ENCODE measurements at places on chromosomes 7 and 10.

GRCh38 chr7:104017001-104017400, 27.5 kb upstream of the RELN start:
- DNase-seq: no peak

DNA sequence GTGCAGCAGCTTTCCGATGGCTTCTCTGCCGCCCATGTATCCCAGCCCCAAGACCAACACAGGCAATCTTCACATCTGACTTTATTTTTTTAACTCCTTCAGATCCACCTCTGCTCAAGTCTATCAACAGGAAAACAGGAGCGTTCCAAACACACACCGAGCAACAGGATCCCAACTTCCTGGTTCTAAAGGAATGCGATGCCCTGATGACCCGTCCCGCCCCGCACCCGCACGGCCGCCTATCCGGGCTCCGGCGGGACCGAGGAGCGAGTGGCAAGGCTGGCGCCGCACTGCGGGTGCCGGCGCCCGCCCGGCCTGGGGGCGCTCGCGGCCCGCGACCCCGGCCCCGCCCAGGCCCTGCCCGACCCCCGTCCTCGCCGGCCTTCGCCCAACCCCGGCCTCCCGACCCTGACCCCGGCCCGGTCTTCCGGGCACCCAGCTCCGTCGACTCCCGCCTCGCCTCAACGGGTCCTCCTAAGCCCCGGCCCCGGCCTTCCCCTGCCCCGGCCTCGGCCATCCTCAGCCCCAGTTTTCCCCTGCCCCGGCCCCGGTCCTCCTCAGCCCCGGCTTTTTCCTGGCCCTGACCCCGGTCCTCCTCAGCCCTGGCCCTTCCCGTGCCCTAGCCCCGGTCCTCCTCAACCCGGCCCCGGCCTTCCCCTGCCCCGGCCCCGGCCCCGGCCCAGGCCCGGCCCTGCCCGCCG, 730 bp downstream of the LARP4B start:
- DNase-seq: no peak

DNA sequence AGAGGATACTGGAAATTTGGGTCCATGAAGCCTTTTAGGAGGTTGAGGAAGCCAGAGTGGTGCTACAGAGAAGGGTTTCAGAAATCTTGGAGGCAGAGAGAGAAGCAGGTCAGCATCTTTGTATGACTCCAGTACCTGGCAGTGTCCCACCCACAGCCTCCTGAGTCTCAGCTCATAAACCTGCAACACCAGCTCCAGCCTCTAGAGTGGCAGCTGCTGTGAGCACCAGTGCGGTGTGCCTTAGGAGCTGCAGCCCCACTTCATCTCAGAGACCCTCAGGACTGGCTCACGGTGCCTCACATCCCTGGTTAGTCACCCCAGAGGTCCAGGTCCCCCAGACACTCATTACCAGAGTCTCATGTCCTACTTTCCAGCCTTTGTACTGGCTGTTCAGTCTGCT, 84.8 kb upstream of the PRKAR2B start:
- DNase-seq: no peak

DNA sequence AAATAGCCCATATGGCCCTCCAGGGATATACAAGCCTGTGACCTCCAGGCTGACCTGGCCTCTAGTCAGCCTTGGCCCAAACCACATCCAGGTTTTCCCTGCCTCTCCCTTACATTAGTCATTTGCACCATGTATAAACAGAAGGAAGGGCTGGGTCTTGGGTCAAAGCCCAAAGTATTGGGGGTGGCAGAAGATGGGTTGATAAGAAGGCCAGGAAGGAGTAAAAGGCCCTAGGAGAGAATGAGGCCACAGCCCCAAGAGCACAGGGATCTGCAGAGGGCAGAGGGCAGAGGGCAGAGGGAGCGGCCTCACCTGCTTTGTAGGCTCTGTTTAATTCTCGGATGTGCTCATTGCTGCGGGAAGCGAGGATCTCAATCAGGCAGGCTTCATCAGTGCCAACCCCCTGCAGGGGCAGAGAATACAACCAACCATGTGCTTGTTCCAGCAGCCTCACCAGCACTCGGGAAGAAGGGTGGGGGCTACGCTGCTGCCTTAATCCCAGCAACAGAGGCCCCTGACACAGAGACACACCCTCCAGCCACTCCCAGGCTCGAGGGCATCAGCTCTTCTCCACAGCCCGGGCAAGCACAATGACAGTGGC, 31.3 kb downstream of the PLAC9 start:
- no peak for DNase-seq

GRCh38 chr10:131882590-131883451, 18.0 kb upstream of the PPP2R2D start:
- DNase-seq: no peak

DNA sequence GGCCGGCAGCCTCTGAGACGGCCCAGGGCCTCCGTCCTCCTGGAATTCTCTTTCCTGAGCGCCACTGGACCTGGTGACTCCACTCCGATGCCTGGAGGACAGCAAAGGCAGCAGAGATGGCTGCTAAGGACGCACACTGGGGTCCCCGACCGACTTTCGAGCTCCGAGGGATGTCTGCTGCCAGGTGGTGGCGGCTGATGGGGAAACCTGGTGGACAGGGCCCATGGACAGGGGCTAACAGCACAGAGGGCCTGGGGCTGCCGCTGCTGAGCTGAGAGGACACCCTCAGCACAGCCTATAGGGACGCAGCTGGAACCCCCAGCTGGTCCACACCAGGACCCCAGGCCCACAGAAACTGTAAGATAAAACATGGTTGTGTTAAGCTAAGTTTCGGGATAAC, 366.3 kb downstream of the DNAJB6 start:
- DNase-seq: no peak

DNA sequence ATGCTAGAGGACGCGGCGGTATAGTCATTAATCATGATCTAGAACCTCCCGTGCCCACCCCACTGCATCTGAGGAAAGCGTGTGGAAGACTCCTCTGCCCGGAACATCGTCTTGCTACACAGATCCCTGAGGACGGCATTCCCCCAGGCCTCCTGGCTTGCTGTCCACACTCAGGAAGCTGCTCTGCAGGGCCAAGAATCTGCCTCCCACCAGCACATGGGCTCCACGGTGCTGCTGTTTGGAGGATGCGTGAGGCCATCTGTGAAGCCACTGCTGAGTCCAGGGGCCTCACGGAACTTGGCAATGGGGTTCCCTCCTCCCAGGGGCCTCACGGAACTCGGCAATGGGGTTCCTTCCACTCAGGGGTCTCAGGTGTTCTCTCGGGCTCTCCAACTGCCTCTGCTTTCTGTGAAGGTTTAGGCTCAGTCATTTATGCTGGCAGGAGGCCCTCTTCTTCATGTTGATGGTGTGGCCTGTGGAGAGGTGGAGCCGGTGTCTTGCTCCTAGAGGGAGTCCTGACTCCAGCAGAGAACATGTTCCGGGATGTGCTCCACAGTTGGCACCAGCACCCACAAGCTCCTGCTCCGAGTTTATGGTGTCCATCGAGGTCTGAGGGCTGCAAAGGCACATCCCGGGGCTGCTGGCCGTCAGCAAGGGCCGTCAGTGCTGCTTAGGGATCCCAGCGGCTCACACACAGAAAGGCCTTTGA, 273.3 kb downstream of the DNAJB6 start:
- DNase-seq: no peak

DNA sequence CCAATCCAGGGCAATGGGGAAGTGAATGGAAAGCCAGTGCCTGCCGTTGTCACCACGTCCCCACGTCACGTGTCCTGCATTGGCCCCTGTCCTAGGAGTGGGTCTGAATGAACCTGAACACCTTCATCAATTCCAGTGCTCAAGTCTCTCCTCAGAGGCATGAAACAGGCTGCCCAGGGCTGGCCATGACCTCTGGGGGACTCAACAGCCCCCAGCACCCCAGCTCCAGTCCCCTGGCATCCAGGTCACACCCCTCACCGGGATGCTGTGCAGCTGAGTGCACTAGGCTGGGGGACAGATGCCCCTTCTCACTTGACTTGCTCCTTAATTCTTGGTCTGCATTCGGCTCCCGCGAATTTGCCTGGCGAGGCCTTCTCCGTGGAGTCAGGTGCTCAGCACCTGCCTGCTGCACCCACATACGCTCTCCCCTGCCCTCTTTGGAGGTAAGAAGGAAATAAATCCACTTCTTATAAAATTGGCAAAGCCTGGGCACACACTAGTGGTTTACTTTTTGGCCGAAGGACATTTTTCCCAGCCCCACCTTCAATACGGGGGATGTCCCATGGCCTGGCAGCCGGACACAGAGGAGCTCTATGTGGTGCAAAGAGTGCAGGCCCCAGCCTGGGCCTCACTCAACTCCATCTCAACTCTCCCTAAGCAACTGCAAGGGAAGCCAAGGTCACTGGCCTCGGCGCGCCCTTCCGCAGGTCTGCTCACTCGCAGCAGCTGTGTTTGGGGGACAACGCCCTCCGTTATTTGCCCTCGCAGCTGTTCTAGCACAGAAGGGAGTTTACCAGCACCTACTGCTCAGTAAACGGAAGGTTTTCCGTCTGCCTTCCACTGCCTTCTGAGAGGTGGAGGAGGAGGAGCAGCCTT, 77.6 kb upstream of the SHH start:
- DNase-seq: no peak

DNA sequence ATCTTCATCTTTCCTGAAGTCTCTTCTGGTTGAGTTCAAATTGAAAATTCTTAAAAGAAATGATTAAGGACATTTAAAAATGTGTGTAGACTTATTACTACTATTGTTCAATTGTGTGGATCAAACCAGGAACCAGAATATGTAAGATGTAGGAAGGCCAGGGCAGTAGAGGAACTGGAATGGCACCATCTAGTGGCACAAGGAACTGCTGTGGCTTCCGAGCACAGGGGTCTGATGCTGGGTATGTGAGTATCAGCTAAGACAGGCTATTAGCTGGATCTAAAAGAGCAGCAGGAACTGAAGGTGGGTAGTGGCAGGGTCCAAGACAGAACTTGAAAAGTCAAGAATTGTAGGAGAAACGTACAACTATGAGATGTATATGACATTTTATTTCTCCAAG, 247.3 kb downstream of the SEMA3A start:
- no peak for DNase-seq

GRCh38 chr7:55060636-55061022, 41.8 kb downstream of the EGFR start:
- DNase-seq: no peak

DNA sequence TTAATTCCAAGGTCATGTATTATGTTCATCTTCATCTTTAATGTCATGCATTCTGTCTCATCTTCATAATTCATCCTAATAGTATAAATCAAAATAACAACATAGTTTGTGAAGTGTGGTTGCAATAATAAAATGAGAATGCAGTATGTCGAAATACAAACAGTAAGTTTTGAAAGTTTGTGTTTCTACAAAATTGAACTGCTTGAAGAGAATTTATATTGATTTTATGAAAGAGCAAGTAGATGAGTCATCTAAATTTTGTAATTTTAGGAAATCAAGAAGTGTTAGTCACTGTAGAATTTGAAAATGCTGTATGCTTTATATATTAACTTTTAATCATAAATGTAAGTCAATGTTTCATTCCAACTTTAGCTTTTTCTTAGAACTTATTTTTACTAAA, 190.5 kb upstream of the PPP1R3A start:
- no peak for DNase-seq

DNA sequence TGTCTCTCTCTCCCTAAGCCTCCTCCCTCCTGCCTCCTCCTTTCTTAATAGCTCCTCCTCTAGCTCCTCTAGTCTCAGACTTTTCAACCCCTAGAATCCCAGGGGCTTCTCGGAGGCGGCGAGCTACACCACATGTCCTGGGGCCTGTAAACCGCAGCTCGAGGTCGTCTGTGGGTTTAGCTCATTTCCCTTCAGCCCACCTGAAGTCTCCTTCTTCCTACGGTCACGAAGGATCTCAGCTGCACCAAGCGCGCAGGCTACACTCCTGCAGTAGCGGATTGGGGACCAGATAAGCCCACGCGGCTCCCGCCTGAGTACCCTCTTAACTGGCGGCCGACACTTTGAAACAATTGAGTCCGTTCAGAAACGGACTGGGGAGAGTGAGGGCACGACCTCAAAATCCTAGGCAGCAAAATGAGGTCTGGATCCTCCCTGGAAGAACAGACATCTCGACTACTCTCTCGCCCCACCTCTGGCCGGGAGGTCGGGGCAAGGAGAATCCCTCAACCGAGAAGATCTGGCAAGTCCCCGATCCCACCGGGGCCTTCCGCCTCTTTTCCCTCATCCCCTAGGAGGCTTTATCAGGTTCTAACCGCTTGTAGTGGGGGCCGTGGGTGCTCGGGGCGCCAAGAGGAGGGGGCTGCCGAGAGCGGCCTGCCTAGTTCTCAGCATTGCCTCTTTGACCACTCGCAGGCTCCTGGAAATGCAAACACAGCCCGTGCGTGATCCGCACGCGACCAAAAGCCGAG, 1.3 kb upstream of the SORCS3 start:
- DNase-seq: no peak

GRCh38 chr7:135368416-135369186, 135.0 kb downstream of the STRA8 start:
- no peak for DNase-seq

- no peak for DNase-seq
Measured at GRCh38 chr7:23346316-23346715, 47.2 kb downstream of the MALSU1 start.

- no peak for DNase-seq
Measured at GRCh38 chr10:230758-231157, 95.5 kb downstream of the ZMYND11 start.

GRCh38 chr7:101744588-101744987, 72.8 kb upstream of the CUX1 start:
- DNase-seq: no peak

- peak; percentile 28 for DNase-seq
Measured at GRCh38 chr10:81600185-81600584, 274.8 kb upstream of the NRG3 start.

GRCh38 chr10:20207653-20208052, 391.4 kb downstream of the PLXDC2 start:
- DNase-seq: no peak

DNA sequence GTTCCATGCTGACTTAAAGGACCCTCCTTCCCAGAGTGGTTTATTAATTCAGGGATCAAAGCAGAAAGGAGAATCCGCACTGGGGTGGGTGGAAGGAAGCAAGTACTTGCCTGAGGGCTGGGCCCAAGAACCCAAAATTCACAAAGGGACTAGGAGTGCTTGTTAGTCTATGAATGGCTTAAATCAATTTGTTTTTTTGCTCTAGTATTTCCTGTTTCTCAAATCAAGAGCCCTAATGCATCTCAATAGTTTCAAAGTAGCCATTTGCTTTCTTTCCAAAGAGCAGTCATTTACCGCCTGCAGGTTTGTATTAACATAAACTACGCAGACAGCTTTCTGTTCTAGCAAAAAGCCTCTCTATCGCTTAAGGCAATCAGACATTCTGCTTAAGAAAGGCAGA, 44.2 kb upstream of the SLC35G1 start:
- no peak for DNase-seq

GRCh38 chr10:24617771-24618396, 105.8 kb downstream of the ARHGAP21 start:
- peak; percentile 35 for DNase-seq
